ENCODE measurements at places on chromosomes 7 and 10. TPM values are rescaled to one million over a fixed set of nuclear protein-coding genes. Genes with fewer than 3 reads are reported as not detected.

DNA sequence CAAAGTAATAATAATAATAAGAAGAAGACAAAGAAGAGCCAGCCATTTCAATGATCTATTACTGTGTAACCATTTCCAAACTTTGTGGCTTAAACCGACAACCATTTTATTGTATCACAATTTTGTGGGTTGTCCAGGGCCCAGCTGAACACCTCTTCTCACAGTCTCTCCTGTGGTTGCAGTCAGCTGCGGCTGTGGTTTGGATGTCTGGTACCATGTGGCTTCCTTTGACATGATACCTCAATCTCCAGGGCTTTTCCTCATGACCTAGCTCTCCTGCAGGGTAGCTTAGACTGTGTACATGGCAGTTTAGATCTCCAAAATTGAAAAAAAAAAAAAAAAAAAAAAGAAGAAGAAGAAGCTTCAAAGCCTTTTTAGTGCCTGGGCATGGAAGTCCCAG is 72.6 kb upstream of the NFKB2 start:
- DNase-seq: no peak

DNA sequence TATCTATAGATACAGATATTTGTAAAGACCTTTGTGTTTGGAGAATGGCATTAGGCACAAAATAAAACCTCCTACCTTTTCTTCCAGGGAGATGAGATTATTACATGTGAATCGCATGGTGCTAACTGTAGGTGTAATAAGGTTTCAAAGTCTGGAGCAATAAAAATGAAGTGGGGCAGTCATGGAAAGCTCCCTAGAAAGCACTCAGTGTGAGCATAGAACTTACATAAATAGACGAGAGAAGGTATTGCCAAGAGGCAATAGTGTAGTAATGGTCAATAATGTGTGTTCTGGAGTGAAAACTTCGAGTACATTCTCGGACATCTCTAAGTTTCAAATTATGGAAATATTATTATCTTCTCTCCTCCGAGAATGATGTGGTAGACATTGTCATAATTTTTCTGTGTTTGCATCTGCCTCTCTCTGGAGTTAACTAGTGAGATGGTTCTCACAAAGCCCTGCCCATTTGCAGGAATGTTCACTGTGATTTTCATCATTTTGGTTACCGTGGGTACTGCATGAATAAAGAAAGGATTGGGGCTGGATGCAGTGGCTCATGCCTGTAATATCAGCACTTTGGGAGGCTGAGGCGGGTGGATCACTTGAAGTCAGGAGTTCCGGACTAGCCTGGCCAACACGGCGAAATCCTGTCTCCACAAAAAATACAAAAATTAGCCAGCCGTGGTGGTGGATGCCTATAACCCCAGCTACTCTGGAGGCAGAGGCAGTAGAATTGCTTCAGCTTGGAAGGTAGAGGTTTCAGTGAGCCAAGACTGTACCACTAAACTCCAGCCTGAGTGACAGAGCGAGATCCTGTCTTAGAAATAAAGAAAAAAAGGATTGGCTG is 10.6 kb downstream of the VIM start:
- DNase-seq: peak; percentile 83

- DNase-seq: no peak
These were observed 38.1 kb downstream of the CTTNBP2 start for GRCh38 chr7:117835016-117835664.

GRCh38 chr10:132489704-132490534 is 47.7 kb upstream of the INPP5A start:
- DNase-seq: no peak

GRCh38 chr10:72425133-72425532 is 70.4 kb upstream of the DNAJB12 start:
- DNase-seq: no peak

DNA sequence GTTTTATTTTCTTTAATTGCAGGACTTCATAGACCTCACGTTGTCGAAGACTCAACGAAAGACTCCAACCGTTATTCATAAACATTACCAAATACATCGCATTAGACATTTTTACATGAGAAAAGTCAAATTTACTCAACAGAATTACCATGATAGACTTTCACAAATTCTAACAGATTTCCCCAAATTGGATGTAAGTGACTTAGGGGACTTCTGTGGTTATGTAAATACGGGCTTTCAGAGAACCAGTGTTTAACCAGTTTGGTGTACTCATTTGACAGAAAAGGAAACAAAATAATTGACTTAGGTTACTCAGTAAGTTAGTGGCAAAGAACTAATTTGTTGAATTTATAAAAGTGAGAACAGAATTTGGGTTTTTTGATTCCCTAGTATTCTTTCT is 4.2 kb downstream of the GTPBP4 start:
- DNase-seq: no peak

DNA sequence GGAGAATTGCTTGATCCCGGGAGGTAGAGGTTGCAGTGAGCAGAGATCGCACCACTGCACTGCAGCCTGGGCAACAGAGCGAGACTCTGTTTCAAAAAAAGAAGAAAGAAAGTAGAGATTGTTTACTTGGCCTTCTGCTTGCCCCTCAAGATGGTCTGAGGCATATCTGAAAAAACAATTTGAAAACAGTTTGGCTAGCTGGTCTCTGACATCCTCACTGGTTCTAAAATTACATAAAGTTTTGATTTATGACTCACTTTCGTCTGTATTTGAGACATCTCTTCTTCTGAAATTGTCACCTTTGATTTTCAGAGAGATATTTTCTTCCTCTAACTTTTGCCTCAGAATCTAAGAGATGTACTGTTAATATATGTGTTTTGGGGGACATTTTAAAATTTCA is 49.6 kb upstream of the HELLS start:
- DNase-seq: no peak

DNA sequence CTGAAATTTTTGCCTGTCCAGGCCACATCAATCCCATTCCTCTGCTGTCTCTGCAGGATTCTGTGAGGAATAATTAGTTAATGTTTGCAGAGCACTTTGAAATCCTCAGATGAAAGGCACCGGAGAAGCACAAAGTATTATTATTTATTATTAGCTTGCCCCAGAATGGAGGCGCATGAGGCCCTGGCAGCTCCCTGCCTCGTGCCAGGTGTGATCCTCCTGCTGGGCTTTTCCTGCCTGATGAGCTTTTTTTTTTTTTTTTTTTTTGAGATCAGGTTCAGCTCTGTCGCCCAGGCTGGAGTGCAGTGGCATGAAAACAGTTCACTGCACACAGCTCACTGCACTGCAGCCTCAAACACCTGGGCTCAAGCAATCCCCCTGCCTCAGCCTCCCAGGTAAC is 65.2 kb downstream of the TCF7L2 start:
- DNase-seq: no peak

- no peak for DNase-seq
These were observed 10.3 kb downstream of the SEC31B start for GRCh38 chr10:100509241-100509840.

DNA sequence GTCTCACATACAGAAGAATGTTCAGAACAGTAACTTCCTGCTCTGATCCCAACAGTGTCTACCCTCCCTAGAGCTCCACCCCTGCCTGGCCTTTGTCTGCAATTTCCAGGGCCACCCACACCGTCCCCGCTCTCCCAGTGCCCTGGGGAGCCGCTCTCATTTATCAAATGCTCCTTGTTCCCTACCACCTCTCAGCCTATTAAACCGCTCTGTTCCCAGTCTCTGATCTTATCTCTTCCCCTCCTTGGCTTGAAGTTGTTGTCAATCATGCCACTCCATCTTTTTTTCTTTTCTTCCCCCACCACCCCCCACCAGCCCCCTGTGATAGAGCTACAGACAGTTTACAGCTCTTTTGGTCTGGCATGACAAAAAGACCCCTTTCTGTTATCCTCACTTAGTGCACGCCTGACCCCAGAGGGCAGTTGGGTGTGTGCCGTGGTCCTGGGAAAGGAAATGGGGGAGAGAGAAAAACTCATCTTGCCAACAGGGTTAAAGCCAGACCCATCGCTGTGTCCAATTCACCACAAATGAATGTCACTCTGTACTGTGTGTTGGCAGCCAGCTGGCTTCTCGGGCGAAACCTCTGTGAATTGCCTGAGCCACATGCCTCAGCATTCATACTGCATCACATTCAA is 28.8 kb upstream of the HECTD2 start:
- DNase-seq: no peak

DNA sequence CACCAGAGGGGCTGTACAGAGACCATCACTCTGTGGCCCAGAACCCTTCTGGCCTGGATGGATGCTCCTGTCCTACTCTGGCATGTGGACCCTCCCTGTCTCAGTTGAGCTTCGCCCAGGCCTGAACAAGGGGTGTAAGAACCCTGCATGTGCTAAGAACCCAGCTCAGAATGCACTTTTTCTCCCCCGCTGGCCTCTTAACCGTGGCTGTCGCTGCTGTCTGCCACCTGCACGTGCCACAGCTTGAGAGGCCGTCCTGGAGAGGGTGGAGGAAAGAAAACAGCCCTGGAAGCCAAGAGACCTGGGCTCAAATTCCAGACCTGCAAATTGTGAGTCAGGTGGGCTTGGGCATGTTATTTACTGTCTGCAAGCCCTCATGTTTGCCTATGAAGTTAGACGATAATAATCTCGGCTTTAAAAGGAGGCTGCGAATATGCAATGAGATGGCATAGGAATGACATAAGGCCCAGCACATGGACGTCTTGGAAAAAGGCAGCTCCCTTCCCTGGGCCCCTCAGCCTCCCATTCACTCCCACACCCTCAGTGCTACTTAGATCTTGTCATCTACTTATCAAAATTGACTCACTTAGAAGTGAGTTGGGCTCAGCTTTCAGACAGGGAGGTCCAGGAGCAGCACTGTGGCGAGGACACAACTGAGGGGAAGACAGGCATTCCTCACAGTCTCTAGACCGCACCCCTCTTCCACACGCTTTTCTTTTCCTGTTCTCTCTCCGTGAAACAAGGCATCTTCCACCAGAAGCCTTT is 31.4 kb downstream of the FIGNL1 start:
- DNase-seq: no peak

DNA sequence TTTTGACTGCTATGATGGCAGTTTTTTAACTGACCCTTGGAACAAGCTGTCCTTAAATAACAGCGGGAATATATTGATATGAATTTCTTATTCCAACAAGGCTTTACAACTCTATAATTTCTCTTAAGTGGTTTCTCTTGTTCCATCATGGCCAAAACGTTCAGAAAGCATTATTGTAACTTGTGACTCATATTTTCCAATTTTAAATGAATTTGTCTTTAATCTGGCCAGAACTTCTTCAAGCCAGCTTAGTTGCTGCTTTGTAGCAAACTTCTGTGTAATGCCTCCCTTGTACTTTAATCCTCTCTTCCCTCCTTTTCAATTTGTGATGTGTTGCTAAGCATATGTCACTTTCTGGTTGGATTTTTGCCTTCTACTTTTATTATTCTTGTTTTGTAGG is 271.9 kb downstream of the KIF20B start:
- no peak for DNase-seq

DNA sequence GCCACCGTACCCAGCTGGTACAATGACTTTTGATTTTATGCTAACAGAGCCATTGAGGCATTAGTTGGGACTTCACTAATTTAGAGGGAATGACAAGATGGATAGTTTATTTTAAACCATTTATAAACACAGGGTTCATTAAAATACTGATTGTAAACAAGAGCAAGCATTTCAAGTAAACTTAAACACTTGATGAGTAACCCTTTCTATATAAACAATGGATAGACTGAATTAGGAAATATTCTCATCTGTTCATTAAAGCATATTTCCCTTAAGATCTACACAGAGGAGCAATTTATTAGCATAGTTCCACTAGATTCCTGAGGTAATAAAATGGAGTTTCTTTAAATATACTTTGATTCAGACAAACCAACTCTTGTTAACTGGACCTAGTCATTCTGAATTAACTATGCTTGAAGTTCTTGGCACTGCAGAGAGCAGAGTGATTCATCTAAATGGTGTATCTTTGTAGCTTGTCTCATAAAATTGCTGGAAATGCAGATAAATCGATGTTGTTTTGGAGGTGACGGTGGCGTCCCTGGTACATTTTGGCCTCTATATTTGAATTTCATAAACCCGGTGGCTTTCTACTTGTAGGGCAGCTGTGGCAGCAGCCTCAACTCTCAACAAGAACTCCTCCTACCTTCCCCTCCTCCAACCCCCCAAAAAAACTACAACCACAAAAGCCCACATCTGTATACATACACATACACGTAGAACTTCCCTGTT is 15.4 kb upstream of the VDAC2 start:
- no peak for DNase-seq

DNA sequence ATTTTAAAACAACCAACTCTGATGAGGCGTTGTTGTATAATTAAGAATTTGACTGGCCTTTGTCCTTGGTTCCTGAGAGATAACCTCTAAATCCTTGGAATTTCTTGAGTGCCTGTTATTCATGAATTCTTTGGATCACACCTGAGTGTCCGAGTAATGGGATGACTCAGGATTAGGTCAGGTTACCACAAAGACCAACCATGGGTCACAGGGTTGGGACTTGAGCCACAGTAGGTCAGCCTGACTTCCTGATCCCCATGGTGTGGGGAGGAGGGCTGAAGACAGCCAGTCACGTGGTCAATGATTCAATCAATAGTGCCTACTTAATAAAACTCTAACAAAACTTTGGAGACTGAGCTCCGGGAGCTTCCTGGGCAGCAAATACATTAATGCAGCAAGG is 192.5 kb downstream of the GFRA1 start:
- no peak for DNase-seq

GRCh38 chr10:91096274-91096673 is 124.2 kb upstream of the PCGF5 start:
- no peak for DNase-seq

DNA sequence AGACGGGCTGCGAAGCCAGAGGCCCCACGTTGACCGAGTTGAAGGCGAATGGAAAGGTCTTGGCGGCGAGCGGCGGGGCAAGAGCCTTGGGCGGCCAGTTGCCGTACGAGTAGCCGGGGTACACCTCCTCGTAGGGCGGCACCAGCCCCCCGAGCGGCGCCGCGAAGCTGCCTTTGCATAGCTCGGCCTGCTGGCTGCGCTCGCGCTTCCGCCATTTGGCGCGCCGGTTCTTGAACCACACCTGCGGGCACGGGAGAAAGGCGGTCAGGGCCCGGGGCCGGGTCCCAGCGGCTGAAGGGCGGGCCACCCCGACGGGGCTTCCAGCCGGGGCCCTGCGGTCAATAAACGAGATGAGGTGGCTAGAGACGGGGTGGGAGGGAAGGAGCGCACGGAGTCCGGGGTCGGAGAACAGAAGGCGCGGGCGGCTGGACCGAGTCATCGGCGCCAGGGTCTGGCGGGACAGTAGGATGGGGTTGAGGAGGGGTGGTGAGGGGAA is 4.8 kb downstream of the ELOVL3 start:
- no peak for DNase-seq

CCDC172 gene
- not detected for total RNA-seq

CDHR3 gene
- total RNA-seq: 7.9 TPM

TMEM72 gene
- total RNA-seq: 0.10 TPM

NUTM2B gene
- total RNA-seq: 0.30 TPM

TCAF2 gene
- total RNA-seq: 1.2 TPM

SMKR1 gene
- total RNA-seq: 0.20 TPM

GBX1 gene
- total RNA-seq: 0.30 TPM

TRIM50 gene
- total RNA-seq: 0.20 TPM

INHBA gene
- total RNA-seq: 6.5 TPM

POM121L12 gene
- total RNA-seq: not detected

All from skin of body (tissue), 3 donors.